ENCODE measurements at places on chromosomes 5 and 9.

DNA sequence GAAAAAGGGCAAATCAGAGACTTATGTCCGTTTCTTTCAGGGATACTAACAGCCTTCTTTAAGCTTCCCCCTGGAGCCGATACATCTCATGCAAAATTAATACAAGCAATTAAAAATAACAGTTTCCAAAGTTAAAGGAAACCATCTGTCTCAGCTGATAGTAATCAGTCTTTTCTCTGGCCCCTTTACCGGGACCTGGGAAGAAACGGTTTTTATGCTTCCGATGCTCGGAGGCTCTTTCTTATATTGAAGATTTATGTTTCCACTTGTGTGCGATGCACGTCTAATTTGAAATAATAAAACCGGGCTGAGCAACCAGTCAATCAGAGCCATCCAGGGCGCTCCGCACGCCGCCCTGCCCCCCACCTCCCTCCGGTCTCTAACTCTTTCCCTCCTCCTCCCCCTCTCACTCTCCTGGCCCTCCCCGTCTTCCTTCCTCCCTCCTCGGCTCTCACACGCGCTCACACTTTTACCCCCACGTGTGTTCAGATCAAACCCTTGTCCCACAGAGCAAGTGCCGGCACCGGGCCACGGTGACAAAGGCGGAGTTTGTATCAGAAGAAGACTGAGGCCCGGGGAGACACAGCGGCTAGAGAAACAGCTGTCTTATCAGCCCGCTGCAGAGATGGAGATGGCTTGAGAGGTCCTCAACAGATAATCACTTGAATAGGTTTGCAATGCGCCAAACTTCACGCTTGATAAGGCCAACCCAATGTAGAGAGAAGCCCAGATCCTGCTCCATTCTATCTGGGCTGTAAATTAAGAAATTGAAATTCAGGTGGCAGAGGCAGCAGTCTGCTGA, 5.1 kb upstream of the ELAVL2 start:
- DNase-seq, result no peak

GRCh38 chr5:179296150-179296821, 49.0 kb downstream of the ADAMTS2 start:
- DNase-seq, result no peak

DNA sequence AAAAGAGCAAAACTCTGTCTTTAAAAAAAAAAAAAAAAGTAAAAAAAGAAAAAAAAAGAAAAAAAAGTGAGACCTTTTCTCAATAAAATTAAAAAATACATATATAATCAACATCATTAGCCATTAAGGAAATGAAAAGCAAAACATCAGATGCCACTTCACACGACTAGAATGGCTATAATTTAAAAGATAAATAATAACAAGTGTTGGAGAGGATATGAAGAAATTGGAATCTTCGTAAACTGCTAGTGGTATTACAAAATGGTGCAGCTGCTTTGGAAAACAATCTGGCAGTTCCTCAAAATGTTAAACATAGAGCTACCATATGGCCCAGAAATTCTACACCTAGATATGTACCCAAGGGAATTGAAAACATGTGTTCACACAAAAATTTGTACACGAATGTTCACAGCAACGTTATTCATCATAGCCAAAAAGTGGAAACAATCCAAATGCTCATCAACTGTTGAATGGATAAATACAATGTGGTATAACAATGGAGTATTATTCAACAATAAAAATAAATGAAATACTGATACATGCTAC, 45.3 kb upstream of the SIL1 start:
- peak; percentile 70 for DNase-seq

DNA sequence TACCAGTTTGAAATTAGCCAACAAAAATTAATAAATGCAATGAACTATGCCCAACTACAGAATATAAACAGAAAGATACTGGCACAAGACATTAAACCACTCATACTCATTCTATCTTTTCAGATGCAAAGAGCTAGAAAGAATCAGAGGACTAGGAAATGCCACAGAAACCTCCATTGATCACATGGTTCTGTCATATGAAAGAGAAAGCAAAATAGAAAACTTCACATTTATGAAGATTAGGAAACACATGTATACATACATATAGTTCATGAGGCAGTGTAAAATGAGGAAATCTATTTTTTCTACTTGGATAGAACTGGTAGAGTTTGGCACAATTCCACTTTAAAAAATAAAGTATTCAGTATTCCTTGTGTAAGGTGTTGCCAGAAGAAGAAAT, 275.1 kb upstream of the PTGER4 start:
- no peak for DNase-seq

GRCh38 chr5:139660923-139661814, 13.0 kb downstream of the CXXC5 start:
- DNase-seq, result peak; percentile 95

GRCh38 chr5:172283862-172284610, 472 bp upstream of the UBTD2 start:
- DNase-seq, result peak; percentile 90

DNA sequence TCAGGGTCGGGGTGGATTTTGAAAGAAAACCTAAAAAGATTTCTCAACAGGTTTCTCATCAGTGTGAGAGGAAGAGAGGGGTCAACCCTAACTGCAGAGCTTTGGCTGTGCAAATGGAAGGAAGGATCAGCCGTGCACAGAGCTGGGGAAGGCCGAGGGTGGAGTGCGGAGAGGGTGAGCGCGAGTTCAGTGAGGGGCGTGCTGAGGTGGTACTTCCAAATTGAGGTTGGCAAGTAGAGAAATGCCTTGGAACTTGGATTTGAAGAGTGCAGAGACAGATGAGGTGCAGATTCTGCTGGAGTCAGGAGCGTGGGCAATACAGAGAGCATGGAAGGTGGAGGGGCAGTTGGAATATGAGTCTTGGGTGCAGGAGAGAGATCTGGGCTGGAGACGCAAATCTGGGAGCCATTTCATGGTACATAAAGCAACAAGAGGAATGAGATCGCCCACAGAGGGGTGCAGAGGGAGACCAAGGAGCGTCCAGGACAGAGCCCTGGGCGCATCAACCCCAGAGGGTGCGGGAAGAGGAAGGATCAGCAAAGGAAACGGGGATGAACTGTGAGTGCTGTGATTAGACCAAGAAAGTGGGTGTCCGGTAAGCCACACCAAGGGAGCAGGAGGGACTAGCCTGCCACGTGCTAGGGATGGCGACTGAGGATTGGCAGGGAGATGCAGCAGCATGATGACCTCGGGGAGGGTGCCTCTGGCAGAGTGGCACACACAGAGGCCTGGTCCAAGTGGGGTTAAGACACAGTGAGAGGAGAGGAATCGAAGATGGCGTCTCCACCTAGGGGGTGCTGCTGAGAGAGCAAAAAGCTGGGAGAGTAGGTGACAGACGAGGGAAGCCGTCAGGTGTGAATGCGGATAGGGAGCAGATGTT, 105.8 kb downstream of the ADAMTS2 start:
- no peak for DNase-seq

DNA sequence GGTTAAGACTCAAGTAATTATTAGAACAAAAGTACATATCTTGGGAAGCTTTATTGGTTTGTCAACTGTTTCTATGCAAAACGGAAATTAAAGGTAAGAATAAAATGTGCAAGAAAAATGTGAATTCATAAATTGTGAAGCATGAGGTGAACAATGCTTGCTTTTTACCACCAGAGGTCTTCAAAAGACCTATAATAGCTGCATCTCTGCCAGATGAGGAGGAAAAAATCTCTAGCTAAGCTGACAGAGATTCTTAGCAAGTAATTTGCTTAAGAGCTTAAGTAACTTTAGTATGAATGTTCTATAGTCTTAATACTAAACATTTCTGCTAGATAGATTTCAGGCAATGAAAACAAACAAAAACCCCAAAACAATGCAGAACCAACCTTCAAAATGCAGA, 54.1 kb downstream of the MRPS30 start:
- peak; percentile 31 for DNase-seq

DNA sequence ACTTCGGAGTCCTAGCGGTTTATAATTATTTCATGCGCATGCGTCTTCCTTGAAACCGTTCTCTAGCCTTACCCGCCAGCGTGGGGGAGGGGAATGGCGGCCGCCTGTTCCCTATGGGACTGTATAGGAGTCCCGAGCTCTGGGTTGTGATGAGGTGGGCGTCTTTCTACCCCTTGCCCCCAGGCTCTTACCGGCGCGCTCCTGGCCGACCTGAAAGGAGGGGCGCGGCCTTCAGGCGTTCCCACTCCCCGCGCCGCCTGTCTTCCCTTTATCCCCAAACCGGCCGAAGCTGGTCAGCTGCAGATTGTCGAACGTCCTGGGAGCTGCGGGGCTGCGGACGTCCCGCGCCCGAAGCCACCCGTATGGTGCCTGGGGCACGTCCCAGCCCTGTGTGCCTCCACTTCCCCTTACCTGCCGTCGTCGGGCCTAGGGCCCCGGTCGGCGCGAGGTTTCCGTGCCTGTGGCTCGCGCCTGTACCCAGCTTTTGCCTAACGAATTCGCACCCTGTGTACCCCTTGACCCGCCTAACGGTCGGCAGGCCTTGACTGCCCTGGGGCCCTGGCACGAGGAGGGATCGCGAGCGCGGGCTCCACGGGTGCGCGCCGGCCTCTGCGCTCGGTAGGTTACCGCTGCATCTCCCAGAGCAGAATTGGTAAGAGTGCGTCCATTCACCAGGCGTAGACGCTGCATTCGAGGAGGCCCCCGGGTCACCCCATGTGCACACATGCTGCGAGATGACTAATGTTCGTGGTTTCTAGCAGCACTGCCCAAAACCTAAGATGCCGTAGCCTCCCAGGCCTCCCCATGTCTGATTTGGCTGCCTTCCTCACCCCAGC, 653 bp upstream of the HNRNPH1 start:
- peak; percentile 77 for DNase-seq
